Esophagus mucosa (tissue), 1 donor: ENCODE measurements at places on chromosomes 2 and 18. TPM values are rescaled to one million over a fixed set of nuclear protein-coding genes. Genes with fewer than 3 reads are reported as not detected.
A peak's percentile ranks its signal among the peaks of the same experiment; 100 is the strongest.

Gene ITPRIPL1
- 1.8 TPM for total RNA-seq

DNA sequence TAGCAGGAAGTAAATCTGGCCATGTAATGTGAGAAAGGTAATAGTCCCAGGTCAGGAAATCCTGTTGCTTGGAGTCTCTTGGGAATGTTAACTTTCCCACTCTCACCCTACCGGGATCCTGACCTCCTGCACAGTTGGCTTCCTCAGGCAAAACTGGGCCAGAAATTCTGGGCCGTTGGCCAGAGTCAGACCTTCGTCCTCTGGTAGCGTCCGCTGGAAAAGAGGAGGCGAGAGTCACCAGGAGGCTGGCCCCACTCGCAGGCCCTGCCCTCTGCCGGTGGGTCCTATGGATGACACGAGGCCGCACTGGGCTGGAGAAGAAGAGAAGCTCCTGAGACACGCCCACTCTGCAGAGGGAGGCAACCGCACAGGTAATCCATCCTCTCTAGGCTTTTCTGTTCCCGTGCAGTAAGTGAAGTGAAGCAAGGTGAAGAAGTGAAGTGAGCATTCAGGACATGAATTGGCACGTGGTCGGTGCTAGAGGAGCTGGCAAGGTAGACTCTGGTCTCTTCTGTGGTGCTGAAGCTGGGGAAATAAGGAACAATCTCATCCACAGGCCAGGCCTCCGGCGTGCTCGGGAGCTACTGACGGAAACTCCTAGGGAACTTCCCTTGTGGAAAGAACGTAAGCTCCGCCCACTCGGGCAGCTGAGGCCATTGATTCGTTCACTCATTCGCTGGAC, 182.7 kb upstream of the GLI2 start:
- ATAC-seq = peak; percentile 98

Gene SPC25
- 6.0 TPM for total RNA-seq

Gene TRMT61B
- total RNA-seq = 11.0 TPM

DNA sequence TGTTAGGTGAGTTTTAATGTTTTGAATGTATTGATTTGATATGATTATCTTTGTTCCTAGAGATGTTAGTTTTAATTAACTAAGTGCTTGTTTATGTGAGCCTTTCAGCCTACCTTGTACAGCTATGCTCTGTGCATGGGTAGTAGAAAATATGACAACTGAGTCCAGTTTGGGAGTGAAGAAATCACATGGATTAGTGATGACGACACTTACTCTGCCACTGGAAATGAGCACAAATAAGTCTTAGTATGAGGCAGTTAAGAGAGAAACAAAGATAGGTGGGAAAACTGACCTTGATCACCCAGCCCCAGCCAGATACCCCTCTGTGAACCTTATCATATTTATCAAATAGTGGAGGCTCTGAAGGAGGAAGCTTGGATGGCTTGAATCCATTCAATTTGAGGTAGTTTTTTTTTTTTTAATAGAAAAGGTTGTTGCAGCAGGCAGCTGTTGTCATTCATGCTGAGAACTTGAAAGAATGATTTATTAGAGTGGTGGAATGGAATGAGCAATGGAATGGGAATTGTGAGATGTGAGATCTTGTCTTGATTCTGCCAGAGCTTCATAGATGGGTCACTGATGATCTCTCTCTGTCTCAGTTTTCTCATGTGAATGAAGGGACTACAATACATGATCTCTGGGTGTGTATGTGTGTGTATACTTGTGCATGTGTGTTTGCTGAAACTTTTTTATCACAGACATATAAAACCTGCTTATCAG, 96.4 kb downstream of the MAP3K20 start:
- no peak for ATAC-seq

- ATAC-seq = no peak
Observed at GRCh38 chr2:48328942-48329723, 200.8 kb upstream of the STON1 start.

GRCh38 chr2:12381543-12382325, 335.0 kb upstream of the TRIB2 start:
- ATAC-seq = no peak

DNA sequence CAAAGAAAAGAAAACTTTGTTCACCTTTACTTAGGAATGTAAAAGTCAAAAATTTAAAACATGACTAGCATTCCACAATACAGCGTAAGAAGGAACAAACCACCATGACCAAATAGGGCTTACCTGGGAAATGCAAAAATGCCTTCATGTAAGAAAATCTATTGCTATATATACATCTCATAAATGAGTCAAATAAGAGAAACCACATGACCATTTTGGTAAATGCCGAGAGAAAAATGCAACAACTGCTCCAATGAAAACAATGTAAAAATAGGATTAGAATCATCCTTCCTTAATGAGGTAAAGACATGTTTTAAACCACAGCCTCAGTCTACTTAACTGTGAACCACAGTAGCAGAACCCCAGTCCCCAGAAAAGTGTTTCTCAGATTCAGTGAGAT, 49.4 kb downstream of the TGOLN2 start:
- no peak for ATAC-seq

DNA sequence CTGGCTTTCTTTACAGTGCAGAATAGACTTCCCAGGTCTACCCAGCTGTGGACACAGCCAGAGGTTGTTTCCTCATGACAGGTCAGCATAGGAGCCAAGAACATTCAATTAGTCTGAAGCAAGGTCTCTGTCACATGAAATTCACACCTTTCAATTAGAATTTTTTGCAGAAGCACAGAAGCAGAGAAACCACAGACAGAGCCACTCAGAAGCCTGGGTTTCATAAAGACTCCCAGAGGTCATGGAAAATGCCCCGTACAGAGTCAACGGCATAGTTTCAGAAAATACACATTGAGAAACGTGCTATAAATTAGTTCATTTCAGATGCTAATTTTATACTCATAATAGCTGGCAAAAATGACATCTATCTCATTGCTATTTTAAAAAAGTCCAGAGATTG, 87.0 kb upstream of the TMEM200C start:
- ATAC-seq = no peak

GRCh38 chr2:111118981-111119821, 1.5 kb upstream of the BCL2L11 start:
- no peak for ATAC-seq

Gene EVA1A
- 0.56 TPM for total RNA-seq

Gene CXCR1
- total RNA-seq = 0.72 TPM

GRCh38 chr2:202436626-202437025, 60.5 kb downstream of the BMPR2 start:
- ATAC-seq = no peak

GRCh38 chr2:175840256-175840655, 161.8 kb downstream of the LNPK start:
- no peak for ATAC-seq

- no peak for ATAC-seq
Observed at GRCh38 chr18:24790347-24790746, 329.9 kb downstream of the HRH4 start.

DNA sequence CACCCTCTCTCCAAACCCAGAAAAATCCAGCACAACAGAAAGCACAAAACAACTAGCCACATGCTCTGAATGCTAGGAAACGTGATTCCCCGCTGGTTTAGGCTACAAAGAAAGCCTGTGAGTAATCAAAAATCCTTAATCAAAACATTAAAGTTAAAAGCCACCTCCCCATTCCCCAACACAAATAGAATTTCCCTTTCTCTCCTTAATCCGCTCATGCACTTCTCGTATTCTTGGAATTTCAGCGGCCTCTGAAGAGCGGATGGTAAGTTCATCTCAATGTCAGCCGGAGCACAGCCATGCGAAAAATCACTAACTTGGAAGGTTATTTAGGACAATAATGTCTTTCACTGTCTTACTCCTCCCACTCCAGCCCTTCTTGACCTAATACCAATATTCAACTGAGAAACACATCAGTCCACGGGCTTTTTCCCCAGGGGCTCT, 126.7 kb downstream of the OSBPL1A start:
- no peak for ATAC-seq

Gene EDAR
- 4.8 TPM for total RNA-seq

DNA sequence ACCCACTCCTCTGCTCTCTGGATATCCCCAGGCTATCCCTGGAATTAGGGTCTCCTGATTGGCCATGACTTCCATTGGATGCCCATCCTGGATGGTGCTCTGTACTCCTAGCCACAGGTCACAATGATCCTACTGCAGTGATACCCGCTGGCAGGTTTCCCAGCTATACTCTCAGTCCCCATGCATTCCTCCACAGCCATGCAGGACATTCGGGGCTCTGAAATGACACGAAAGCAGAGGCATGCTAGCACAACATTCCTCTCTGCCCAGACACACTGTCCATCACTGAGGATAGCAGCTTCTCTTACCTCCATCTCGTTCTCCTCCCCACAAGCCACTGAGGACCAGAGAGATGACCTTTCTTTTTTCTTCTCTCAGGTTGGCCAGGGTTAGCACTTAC, 51.7 kb upstream of the SPATS2L start:
- ATAC-seq = no peak

GRCh38 chr2:152613235-152613634, 104.0 kb downstream of the PRPF40A start:
- no peak for ATAC-seq

- no peak for ATAC-seq
Observed at GRCh38 chr2:6626401-6627012, 239.2 kb downstream of the CMPK2 start.

DNA sequence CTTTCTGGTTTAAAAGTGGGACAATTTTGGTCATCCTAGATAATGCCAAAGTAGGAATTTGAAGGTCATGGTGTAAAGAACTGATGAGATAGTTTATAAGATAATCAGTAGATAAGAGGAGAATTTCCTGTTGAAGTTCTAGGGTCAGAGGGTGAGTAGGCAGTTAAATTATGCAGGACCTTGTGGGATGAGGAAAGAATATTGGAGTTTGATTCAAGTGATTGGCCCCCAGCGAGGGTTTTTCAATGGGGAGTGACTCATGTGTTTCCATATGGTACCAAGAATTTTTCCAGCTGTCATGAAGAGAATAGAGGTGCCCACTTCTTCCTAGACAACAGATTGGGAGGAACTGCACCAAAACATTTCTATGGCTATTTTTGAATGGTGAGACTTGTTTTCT, 940.2 kb upstream of the ZEB2 start:
- ATAC-seq = no peak

Gene COLEC12
- total RNA-seq = 0.68 TPM

- ATAC-seq = peak; percentile 33
Observed at GRCh38 chr2:65429786-65430602, 2.4 kb downstream of the SPRED2 start.

GRCh38 chr2:10904455-10904854, 7.3 kb upstream of the KCNF1 start:
- no peak for ATAC-seq

GRCh38 chr2:46748735-46749531, 166.7 kb downstream of the MCFD2 start:
- peak; percentile 68 for ATAC-seq

- ATAC-seq = no peak
Observed at GRCh38 chr2:49251766-49252165, 97.5 kb upstream of the FSHR start.

GRCh38 chr2:236753606-236754270, 184.1 kb downstream of the ACKR3 start:
- ATAC-seq = no peak

Gene ASPRV1
- total RNA-seq = 0.16 TPM

DNA sequence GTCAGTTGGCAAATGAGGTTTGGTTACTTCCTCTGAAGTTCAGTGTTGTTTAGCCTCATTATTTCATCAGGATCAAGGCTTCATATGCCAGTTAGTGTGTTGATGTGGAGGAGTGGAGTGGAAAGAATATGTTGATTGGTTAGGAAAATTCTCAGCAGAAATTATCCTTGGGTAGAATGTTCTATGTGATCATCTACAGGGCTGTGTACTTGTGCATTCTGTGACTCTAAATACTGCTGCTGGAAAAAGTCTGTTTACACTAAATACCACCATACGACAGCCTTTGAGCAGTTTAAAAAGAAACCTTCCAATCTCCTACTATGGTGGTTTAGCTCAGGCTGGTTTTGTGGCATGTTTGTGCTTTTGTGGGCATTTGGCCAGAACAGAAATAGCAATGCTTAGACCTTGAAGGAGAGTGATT, 25.8 kb downstream of the CAB39 start:
- no peak for ATAC-seq

GRCh38 chr18:8450898-8451665, 158.2 kb upstream of the RAB12 start:
- no peak for ATAC-seq

DNA sequence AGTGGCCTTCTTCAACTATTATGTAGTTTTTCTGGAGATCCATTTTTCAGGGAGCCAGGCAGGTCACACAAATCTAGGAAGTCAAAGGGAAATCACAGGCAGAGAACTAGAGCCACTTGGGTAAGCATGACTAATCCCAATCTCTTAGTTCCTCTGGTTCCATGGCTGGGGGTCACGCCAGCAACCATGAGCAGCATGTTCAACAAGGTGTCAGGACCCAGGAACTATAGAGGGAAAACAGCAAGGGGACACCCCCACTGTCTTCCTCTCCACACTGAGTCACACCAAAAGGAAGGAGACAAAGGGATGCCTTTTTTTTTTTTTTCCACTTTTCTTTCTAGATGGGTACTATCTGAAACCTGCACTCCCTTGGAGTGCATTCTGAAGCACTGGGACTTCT, 250.9 kb downstream of the OTX1 start:
- ATAC-seq = no peak

DNA sequence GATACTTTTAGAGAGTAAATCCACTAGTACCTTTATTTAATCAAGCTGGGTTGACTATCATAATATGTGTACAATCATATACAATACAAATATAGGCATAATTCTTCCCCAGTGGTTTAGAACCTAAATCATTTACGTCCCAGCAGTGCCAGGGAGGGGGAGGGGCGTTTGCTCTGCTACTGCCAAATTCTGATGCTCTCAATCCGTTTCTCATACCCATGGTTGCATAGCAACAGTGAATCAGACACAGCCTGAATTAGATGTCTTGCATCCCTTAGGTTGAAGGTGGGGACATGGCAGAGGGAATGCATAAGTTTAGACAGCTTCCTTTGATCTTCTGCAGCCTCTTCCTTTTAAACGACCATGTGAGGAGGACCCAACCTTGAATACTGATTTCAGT, 135.4 kb downstream of the ABCA12 start:
- ATAC-seq = no peak

Gene TDRD15
- total RNA-seq = not detected

Gene NEU2
- not detected for total RNA-seq

Gene RAB27B
- total RNA-seq = 35.3 TPM

DNA sequence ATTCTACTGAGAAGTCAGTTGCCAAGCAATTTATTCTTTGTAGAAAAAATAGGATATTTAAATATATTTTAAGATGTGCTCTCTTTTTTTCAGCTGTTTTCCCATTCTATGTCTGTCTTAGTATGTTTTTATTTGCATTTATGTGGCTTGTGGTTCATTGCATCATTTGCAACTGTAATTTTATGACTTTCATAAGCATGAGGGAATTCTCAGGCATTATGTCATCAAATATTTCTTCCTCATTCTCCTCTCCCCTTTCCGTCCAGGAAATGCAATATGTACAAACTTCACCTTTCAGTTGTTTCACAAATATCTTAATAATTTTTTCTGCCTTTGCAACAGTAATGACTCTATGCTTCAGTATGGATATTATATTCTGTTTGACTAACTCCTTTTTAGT, 560.2 kb upstream of the LRATD1 start:
- no peak for ATAC-seq

- ATAC-seq = no peak
Observed at GRCh38 chr2:159281002-159281401, 5.5 kb downstream of the WDSUB1 start.
